ENCODE measurements at places on chromosomes 11 and 22. TPM values are rescaled to one million over a fixed set of nuclear protein-coding genes. Genes with fewer than 3 reads are reported as not detected.
A peak's percentile ranks its signal among the peaks of the same experiment; 100 is the strongest.

MPZL2 gene
- total RNA-seq, result 12.9 TPM

- DNase-seq, result no peak
These were observed at the start of gene C1QTNF6 for GRCh38 chr22:37187891-37188761. Gene C1QTNF6 (minus strand): TSS chr22:37188247. CDS start chr22:37188213, 34 bp downstream.

GRAMD1B gene
- 64.0 TPM for total RNA-seq

DNA sequence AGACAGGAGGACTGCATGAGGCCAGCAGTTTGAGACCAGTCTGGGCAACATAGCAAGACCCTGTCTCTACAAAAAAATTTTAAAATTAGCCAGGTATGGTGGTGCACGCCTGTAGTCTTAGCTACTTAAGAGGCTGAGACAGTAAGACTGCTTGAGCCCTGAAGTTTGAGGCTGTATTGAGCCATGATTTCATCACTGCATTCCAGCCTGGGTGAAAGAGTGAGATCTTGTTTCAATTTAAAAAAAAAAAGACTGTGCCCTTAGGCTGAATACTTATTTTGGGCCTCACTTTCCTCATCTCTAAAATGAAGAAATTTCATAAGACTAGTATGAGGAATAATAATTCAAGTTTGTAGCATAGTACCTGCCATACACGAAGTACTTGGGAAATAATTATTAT, 6.9 kb downstream of the AQP11 start:
- DNase-seq, result no peak

GRCh38 chr11:27153136-27153535, 112.5 kb downstream of the BBOX1 start:
- no peak for DNase-seq

DNA sequence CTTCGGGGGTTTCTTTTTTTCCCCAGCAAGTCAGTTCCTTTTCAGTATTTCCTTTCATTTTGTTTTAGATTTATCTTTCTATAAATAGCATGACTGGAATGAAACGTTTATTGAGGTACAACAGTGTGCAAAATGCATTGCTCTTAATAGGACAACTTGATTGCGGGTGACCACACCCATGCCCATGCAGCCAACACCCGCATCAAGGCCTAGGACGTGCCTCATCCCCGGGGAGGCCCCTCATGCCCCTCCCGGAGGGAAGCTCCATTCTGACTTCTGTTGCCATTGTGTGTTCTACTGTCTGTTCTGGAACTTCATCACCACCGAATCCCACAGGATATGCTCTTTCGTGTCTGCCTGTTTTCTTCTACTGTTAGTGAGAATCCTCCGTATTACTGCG, 82.2 kb downstream of the RPS6KA4 start:
- no peak for DNase-seq

- peak; percentile 70 for DNase-seq
These were observed 3.8 kb upstream of the ADORA2A start for GRCh38 chr22:24423519-24424000.

GRCh38 chr11:67674442-67674871, at the start of gene ALDH3B2:
Gene ALDH3B2 (minus strand): TSS chr11:67674623. CDS start chr11:67666935, 7,688 bp downstream.
- no peak for DNase-seq

- DNase-seq, result peak; percentile 9
These were observed at the start of gene SLC1A2 for GRCh38 chr11:35419184-35419829. Gene SLC1A2 (minus strand): TSS chr11:35419558. CDS start chr11:35418966, 592 bp downstream.

DNA sequence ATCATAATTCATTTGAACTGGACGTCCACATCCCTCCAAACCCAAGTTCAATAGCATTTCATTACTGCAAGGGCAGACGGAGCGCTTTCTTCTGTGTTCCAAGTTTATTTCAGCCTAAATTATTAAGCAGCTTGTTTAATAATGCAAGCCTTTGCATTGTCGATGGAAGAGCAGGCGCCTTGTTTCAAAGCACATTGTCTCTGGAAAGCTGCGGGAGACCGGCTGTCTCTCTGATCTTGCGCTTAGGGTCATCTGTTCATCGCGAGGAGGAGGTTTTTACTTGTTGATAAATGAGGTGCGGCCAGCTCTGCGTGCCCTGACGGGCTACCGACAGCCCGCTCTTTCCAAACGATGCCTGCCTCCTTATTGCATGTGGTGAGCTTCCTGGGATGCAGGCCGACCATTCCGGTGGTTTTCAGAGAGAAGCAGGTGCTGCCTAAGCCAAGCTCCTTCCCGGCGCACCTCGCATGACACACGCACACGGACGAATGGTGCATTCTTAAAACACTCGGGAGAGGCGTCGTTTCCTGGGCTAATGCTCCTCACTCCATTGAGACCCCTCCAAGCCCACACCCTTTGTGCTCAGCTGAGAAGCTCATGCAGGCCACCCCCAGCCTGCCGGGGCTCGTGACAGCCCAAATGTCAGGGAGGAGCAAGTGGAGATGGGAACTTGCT, 456.9 kb downstream of the BRD1 start:
- no peak for DNase-seq

GRCh38 chr11:88363004-88363403, 25.5 kb upstream of the CTSC start:
- DNase-seq, result no peak

SPI1 gene
- total RNA-seq, result 0.55 TPM

DNA sequence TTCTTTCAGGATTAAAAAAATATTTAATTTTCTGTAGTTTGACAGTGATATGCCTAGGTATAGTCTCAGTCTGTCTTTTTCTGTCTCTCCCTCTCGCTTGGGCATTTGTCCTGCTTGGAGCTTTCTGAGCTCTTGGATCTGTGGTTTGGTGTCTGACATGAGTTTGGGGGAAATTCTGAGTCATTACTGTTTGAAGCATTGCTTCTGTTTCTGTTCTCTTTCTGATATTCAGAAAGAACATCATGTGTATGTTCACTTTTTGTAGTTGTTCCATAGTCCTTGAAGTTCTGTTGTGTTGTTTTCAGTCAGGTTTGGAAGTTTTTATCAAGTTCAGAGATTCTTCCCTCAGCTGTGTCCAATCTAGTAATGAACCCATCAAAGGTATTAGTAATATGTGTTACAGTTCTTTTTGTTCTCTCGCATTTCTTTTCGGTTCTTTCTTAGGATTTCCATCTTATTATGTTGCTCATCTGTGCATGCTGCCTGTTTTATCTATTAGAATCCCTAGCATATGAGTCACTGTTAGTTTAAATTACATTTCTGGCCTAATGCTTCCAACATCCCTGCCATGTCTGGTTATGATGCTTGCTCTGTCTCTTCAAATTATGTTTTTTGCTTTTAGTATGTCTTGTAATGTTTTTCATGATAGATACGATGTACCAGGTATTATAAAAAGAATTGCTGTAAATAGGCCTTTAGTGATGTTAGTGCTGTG, 48.4 kb downstream of the DDX10 start:
- DNase-seq, result no peak

GLB1L2 gene
- total RNA-seq, result 1.1 TPM

SBF2 gene
- 28.8 TPM for total RNA-seq

TTC12 gene
- 17.4 TPM for total RNA-seq

PGA5 gene
- not detected for total RNA-seq

DNA sequence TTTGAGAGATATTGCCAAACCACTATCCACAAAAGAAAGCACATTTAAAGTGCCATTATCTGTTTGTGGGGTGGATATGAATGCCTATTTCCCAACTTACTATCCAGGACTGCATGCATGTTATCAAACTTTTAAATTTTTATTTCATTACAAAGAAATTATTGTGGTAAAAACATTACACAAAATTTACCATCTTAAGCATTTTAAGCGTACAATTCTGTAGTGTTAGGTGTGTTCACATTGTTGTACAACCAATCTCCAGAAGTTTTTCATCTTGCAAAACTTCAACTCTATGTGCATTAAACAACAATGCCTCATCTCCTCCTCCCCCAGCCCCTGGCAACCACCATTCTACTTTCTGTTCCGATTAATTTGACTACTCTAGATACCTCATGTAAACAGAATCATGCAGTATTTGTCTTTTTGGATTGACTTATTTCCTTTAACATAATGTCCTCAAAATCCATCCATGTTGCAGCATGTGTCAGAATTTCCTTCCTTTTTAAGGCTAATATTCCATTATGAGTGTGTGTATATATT, 17.6 kb upstream of the CD44 start:
- DNase-seq, result no peak

DNA sequence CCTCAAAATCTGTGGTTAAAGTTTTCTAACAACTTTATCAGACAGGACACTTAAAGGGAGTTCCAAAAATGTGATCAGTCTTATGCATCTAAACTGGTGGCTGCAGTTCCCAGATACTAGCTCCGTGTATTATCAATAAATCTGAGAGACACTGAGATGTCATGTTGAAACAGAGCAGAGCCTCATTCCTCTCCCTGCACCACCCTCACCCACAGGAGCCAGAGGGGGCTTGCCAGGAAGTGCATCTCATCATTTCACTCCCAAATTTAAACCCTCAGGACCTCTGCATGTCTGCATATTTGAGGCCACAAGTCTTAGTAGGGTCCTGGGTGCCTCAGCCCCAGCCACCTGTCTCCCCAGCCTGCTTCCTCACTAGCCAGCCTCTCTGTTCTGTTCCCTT, 167.4 kb upstream of the NTM start:
- DNase-seq, result no peak

HTR3A gene
- total RNA-seq, result not detected

DNA sequence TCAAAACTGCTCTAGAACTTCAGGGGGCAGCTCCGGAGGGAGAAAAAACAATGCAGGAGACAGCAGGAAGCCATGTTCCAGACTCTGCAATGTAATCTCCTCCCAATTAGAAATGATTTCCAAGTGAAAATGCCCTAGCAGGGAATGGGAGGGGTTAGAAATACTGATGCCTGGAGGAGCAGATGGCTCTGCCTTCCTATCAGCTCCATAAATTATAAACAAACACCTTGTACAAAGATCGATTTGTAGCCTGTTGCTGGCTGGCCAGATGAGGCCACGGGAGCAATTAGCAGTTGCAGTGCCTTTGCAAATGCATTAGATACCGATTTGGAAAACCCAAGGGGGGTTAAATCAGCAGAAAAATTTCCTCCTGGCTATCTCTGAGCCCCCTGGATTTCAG, 46.6 kb upstream of the CHRM4 start:
- no peak for DNase-seq

DNA sequence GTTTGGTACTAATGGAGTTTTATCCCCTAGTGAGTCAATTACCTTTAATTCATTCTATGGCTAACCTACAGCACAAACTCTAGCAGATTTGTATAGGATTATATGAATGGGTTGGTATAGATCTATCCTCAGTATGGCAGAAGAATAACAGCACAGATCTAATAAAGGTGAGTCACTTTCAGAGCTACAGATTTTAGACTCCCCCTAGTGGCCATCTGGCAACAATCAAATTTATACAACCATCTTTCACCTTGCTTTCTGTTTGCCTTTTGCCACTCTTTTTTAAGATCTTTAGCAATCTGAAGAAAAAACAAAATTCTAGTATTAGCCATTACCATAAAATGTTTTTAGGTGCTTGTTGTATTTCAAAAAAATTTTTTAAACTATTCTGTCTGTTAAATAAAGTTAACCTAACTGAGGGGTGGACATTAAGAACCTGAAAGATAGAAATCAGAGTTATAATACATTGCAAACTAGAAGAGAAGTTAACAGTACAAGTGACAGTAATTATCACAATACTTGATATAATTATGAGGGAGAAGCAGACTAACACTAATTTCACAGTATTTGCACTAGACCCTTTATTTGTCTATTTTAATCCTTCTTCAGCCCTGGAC, 25.8 kb downstream of the DDIAS start:
- peak; percentile 23 for DNase-seq

- no peak for DNase-seq
These were observed 36.2 kb downstream of the THOC5 start for GRCh38 chr22:29517215-29517908.

P2RX3 gene
- total RNA-seq, result not detected

PKNOX2 gene
- not detected for total RNA-seq

- no peak for DNase-seq
These were observed 214.7 kb upstream of the SYN3 start for GRCh38 chr22:33272871-33273270.

DNA sequence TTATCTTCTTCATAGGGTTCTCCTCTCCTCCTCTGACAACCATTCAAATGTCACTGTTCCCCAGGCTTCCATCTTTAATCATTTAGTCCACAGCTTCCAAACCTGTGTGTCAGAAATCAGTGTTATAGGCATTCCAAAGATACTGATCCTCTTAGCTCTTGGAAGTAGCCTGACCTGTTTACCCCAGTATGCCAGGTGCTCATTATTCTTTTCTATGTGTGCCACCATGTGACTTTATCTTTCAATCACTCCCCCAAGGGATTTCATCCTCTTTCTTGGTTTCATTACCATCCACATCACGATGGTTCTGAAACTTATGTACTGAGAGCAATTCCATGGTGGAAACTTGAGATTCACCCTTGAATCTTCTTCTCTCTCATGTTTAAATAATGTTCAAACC, 7.6 kb downstream of the POU2AF2 start:
- DNase-seq, result no peak

GRCh38 chr11:104402812-104403521, 239.0 kb upstream of the PDGFD start:
- DNase-seq, result no peak

- DNase-seq, result no peak
These were observed 609.9 kb downstream of the INSC start for GRCh38 chr11:15724601-15725000.

GRCh38 chr11:77522215-77522614, 48.3 kb upstream of the PAK1 start:
- DNase-seq, result no peak

DNA sequence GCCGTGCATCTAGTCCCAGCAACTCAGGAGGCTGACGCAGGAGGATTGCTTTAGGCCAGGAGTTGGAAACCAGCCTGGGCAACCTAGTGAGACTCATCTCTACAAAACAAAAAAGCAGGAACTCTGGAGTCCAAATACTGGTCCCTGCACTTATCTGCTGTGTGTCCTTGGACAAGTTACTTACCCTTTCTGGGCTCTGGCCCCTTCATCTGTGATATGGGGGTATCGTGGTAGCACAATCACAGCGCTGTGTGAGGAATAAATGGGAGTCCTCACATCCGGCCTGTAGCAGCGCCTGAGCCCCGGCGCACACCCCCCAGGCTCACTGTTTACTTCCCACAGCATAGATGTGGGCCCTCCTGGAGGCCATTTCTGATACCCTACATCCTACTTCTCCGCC, 44.2 kb upstream of the MYH9 start:
- no peak for DNase-seq

DNA sequence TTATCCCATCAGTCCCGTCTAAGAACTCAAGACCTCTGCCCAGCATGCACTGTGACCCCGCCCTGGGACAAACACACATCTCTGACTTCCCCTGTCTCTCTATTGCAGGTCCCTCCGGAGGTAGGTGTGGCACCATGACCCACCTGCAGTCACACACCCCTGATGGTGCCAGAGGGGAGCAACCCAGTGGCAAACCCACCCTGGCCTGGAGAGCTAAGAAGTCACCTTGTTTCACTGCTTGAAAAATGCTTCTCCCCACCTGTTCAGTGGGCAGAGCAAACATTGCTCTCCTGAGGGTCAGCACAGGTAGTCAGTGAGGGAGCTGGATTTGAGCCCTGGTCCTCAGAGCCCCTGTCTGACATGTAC, 23.9 kb downstream of the CAPN1 start:
- DNase-seq, result no peak

- peak; percentile 38 for DNase-seq
These were observed 822 bp downstream of the MARK2 start for GRCh38 chr11:63839508-63840355.

GRCh38 chr11:62880231-62880802, 379 bp upstream of the SLC3A2 start:
- peak; percentile 57 for DNase-seq
